Progenitor cell of endocrine pancreas (in vitro differentiated cells): ENCODE measurements at places on chromosomes 6 and 20. TPM values are rescaled to one million over a fixed set of nuclear protein-coding genes. Genes with fewer than 3 reads are reported as not detected.

DNA sequence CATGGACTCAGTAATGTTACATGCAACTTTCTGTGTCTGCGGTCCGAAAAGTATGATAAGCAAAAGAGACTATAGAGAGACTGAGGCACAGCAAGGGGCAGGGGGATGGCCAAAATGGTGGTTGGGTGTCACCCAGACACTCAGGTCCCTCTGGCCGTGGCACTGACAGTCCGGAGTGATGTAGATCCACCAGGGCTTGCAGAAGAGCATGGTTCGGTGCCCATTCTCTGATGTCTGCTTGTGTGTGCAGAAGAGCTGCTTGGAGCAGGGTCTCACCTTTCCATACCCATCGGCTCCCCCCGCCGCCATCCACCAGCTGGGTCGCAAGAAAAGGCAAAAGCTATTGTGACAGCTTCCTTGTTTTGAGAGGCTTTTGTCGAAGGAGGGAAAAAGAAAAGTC is 6.6 kb upstream of the APCDD1L start:
- no peak for DNase-seq

- DNase-seq: no peak
Measured at GRCh38 chr20:37364927-37365272, 19.0 kb downstream of the SRC start.

- no peak for DNase-seq
Measured at GRCh38 chr6:35063701-35064280, 77.3 kb downstream of the TCP11 start.

DNA sequence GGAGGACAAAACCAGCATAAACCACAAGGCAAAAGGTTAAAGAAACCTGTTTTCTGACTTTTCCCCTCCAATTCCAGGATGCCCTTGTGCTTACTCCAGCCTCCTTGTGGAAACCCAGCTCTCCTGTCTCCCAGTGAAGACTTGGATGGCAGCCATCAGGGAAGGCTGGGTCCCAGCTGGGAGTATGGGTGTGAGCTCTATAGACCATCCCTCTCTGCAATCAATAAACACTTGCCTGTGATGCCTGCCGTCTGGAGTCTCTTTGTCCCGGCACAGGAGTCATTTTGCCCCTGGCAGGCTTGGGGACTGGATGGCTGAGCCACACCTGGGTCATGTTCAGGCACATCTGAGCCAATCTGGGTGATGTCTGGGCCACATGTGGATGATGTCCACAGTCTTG is 26.6 kb downstream of the BPIFB1 start:
- DNase-seq: no peak

- no peak for DNase-seq
Measured at GRCh38 chr6:159059885-159060506, 15.2 kb upstream of the TAGAP start.

- DNase-seq: no peak
Measured at GRCh38 chr6:36769183-36769675, 70.0 kb downstream of the CPNE5 start.

- no peak for DNase-seq
Measured at GRCh38 chr6:6875818-6876470, 231.8 kb upstream of the RREB1 start.

- no peak for DNase-seq
Measured at GRCh38 chr20:56827763-56828162, 198.7 kb downstream of the TFAP2C start.

DNA sequence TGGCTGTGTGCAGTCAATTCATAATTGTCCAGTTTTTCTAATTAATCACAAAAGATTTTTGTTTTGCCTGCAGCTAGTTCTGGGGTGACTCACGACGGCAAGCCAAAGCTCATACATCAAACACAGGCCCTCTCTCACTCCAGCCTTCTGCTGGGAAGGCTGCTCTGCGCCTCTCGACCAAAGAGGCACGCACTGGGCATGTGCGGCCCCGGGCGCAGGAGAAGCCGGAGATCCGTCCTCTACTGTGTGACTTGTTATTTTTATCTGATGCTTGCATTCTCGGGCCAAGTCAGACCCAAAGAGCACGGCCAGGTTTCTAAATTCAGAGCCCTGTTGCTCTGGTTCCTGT is 98.5 kb downstream of the TFAP2A start:
- DNase-seq: no peak

- DNase-seq: no peak
Measured at GRCh38 chr6:28368522-28368921, 18.8 kb downstream of the ZKSCAN3 start.

GRCh38 chr6:24985323-24985722 is 49.6 kb upstream of the RIPOR2 start:
- DNase-seq: no peak

- no peak for DNase-seq
Measured at GRCh38 chr6:103720393-103720792, 1139.3 kb downstream of the HACE1 start.

DNA sequence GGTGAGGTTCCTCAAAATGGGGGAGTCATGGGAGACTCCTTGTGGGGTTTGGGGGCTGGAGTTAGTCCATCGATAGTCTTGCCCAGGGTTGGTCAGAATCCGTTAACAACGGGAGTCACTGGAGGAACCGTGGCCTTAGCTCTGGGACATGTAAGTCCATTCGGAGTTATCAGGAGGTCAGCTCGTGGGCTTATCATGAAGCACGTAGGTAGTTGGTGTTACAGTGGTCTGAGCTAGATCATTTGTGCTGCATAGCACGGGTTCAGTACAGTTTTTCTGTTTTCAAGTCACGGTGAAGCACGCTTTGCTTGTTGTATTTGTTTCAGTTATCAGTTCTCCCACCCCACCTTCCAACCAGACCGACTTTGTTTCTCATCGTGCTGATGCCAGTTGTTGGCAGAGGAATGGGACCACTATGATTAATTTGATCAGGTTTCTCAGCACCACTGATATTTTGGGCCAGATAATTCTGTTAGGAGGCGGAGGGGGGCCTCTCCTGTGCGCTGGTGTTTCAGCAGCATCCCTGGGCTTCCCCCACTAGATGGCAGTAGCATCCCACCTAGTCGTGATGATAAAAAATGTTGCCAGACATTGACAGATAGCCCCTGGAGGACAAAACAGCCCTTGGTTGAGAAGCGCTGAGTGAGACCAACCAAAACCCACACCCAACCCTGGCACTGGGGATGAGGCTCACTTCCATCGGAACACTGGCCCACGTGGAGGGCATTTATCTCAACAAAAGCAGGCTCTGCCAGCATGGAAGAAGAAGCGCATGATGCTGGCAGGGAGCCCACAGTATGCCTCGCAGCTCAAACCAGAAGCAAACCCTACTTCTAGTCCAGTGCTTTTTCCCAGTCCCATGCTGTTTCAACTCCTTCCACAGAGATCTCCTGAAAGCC is 2.2 kb upstream of the APMAP start:
- peak; percentile 72 for DNase-seq

Gene VNN1
- not detected in 2 replicates for total RNA-seq

Gene SPTLC3
- total RNA-seq: 42.7 and 52.2 TPM in 2 replicates

Gene TUBB2B
- 268 and 276 TPM in 2 replicates for total RNA-seq

Gene PRSS35
- total RNA-seq: 8.5 and 9.9 TPM in 2 replicates

Gene TCFL5
- 7.7 and 7.9 TPM in 2 replicates for total RNA-seq

Gene GJA1
- 34.1 and 43.0 TPM in 2 replicates for total RNA-seq

Gene PGC
- not detected in 2 replicates for total RNA-seq

Gene CALHM6
- total RNA-seq: 0.75 and 1.2 TPM in 2 replicates

Gene BTBD9
- total RNA-seq: 25.6 and 25.9 TPM in 2 replicates
